CD4-positive, alpha-beta T cell treated with Interleukin-1 beta for 1 hour (primary cell): ENCODE measurements at places on chromosomes 1 and 21.
A peak's percentile ranks its signal among the peaks of the same experiment; 100 is the strongest.

DNA sequence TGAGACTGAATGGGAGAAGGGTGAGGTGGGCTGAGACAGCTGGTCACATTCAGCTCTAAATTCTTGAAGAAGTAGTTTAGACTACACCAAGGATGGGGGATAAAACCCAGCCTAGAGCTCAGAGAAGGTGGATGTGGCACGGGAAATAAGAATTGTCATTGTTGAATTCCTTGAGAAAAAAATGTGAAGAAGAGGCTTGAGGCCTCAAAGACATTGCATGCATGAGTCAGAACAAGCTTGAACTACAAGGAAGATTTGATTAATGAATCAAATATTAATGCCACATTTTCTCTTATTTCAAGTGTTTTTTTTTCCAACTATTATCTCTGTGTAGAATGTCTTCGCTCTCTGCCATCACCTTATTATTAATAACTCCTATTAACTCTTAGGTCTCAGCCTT lies 58.9 kb downstream of the MAP3K7CL start:
- DNase-seq, result no peak

- DNase-seq, result no peak
These were observed 99.6 kb upstream of the DMRTA2 start for GRCh38 chr1:50522691-50523342.

DNA sequence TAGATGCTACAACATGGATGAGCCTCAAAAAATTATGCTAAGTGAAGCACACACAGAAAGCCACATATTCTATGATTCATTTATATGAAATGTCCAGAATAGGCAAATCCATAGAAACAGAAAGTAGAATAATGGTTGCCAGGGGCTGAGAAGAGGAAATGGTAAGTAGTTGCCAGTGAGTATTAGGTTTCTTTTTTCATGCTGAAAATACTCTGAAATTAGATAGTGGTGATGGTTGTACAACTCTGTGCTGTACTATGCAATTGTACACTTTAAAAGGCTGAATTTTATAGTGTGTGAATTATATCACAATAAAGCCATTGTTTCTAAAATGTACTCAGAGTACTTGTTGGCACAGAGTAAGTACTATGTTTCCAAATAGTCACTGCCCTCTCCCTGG lies 15.5 kb upstream of the GFI1 start:
- DNase-seq, result no peak

DNA sequence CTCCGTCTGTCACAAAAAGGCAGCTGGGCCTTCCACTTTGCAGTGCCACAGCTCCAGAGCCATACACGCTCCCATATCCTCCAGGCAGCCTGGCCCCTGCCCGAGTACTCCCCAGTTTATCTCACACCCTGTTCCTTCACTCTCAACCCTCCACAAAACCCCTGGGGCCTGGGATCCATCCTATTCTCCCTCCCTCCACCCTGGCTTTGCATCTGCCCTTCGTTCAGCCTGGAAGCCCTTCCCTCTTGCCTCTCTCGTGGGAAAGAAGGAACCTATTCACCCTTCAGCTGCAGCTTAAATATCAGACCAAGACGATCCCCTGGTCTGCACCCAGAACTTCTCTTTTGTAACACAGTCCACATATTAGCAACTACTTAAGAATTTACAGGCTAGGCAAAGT lies 56.7 kb downstream of the CAMK2N1 start:
- DNase-seq, result no peak

DNA sequence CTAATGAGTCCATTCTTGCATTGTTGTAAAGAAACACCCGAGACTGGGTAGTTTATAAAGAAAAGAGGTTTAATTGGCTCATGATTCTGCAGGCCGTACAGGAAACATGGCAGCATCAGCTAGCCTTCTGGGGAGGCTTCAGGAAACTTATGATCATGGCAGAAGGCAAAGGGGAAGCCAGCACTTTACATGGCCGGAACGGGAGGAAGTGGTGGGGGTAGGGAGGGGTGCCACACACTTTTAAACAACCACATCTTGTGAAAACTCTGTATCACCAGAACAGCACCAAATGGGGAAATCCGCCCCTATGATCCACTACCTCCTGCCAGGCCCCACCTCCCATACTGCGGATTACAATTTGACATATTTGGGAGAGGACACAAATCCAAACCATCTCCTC lies 43.9 kb downstream of the NOS1AP start:
- no peak for DNase-seq

DNA sequence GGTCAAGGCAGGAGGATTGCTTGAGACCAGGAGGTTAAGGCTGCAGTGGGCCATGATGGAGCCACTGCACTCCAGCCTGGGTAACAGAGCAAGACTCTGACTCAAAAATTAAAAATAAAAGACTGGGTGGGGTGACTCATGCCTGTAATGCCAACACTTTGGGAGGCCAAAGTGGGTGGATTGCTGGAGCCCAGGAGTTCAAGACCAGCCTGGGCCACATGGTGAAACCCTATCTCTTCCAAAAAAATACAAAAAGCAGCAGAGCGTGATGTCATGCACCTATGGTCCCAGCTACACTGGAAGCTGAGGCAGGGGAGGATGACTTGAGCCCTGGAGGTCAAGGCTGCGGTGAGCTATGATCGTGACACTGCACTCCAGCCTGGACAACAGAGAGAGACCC lies 44.4 kb upstream of the COX20 start:
- DNase-seq, result no peak

- no peak for DNase-seq
These were observed 318.2 kb upstream of the PLXNA2 start for GRCh38 chr1:208562151-208562960.

- peak; percentile 36 for DNase-seq
These were observed 26.0 kb downstream of the MACF1 start for GRCh38 chr1:39230261-39231190.

DNA sequence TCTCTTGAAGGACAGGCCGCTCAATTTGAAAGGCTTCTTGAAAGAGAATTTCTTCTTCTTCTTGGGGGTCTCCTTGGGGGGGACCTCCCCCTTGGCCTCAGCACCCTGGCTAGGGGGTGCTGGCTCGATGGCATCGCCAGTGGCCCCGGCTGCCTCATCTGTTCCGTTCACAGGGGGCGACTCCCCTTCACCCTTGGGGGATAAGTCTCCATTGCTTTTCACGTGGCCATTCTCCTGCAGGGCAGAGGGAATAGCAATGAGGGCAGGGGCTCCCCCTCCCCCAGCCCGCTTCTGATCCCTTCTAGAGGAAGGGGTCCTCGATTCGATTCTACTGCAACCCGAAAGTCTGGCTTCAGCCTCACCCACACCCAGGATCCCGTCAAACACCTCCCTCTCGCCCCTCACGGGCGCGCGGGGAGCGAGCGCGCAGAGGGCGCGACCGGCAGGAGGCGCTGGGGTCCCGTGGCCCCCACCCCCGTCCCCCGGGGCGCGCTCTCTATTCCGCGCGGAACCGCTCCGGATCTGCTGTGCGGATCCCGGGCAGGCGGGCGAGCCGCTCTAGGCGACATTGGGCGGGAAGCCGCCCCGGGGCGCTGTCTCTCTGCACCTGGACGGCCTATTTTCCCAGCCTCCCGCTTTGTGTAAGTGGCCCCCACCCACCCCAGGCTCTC lies 1.0 kb downstream of the MARCKSL1 start:
- DNase-seq, result peak; percentile 70

DNA sequence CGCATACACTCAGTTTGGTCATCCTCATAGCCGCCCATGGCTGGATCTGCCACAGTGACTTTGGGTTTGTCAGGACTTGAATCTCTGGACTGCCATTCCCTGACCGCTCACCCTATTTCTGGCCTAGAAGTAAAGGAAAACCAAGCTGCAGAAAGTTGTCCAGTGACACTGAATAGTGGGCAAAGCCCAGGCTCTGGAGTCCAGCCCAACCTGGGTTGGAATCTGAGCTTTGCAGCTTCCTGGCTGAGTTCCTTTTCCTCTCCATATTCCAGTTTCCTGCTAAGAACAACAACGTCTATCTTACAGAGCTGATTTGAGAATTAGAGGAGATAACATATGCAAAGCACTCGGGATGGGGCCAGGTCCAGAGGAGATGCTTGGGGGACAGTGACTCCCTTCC lies 15.6 kb upstream of the EIF4G3 start:
- no peak for DNase-seq

DNA sequence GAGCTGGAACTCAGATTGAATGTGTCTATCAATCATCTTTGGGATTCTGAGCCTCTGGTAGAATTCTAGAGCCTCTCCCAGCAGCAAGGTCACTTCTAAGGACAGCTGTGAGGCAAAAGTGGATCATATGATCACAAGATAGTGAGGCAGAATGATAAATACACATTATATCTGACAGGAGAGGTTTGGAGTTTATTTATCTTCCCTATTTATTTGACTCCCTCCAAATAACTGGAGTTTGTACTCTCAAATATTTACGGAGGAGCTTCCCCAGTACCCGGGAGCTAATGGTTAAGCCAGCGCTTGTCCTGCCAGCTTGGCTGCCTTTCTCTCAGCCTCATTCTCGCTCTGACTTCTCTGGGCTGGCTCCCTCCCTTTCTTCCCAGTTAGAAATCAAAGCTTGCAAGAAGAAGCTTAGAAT lies 2.3 kb downstream of the HMGCS2 start:
- no peak for DNase-seq

GRCh38 chr1:59755069-59755685 lies 59.6 kb upstream of the HOOK1 start:
- no peak for DNase-seq

- no peak for DNase-seq
These were observed 314.8 kb upstream of the C1orf174 start for GRCh38 chr1:4214826-4215225.
